Neural progenitor cell (in vitro differentiated cells): ENCODE measurements at places on chromosomes 13 and 19. TPM values are rescaled to one million over a fixed set of nuclear protein-coding genes. Genes with fewer than 3 reads are reported as not detected.

The LINGO3 gene
- total RNA-seq = 1.5 TPM in 1 of 2 replicates, not detected in the other

The ASPDH gene
- total RNA-seq = not detected in 2 replicates

The CYP4F8 gene
- total RNA-seq = not detected in 2 replicates

DNA sequence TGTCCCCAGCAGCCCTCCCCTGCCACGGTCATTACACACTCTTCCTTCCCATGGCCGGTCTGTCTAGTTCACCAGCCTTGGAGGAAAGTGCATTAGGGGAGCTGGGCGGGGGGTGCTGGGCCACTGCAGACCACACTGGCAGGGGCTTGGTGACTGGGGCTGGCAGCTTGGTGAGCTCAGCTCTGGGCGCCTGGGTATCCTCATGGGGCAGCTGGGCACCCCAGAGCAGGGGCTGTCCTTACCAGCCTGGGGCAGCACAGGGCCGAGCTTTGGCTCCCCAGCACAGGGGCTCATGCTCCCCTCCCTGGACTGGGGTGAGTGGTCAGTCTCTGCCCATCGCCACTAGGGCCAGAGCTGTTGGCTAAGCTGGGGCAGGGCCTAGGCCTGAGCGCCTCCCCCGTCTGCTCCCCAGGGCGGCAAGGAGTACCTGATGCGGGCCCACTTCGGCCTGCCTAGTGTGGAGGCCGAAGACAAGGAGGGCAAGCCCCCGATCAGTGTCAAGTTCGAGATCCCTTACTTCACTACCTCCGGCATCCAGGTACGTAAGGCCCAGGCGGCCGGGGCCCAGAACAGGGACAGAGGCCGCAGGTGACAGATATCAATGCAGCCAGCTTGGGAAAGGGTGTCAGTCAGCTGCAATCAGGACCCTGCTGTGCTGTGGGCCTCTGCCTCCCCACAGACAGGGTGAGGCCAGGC, 35.5 kb downstream of the AP1M1 start:
- no peak for DNase-seq

DNA sequence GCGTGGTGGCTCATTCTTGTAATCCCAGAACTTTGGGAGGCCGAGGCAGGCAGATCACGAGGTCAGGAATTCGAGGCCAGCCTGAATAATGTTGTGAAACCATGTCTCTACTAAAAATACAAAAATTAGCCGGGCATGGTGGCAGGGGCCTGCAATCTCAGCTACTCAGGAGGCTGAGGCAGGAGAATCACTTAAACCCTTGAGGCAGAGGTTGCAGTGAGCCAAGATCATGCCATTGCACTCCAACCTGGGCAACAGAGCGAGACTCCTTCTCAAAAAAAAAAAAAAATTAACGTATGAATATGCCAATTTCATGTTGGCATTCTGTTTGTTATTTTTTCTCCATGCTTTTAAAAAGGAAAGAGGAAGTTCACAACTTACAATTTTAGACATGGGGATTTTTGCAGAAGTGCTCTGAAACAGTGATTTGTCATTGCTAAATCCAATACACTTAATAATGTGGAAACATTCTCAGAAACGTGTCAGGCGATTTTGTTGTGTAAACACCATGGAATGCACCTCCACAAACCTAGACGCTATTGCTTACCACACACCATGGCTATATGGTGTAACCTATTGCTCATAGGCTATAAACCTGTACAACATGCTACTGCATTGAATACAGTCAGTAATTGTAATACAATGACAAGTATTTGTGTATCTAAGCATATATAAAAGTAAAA, 115.9 kb upstream of the PCDH20 start:
- no peak for DNase-seq

- peak; percentile 91 for DNase-seq
These were observed 21.1 kb downstream of the PRR36 start for GRCh38 chr19:7852851-7853769.

- no peak for DNase-seq
These were observed 106.2 kb downstream of the SHISA2 start for GRCh38 chr13:25945596-25945995.

DNA sequence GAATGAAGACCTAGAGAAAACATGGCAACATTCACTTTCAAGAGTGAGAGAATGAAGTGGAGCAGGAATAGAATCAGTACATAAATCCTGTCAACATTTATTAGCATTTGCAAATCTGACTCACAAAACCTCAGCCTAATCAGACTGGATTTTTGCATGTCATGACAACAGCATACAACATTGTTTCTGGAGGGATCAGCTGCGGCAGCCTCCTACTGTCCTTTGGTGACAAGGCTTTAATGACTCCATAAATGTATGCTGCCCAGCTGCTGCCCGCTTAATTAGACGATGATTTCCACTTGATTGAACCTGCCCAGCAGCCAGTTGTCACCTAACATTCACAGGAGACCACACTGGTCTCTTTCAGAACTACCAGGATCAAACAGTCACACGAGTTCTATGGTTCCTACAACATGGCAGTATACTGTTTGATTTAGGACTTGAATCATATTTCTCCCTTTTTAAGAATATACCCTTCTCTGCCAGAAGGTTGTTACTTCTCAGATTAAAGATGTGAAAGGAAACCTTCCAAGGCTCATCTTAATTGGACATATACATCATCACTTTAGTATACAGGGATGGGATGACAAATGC, 9.3 kb downstream of the EBPL start:
- peak; percentile 8 for DNase-seq

DNA sequence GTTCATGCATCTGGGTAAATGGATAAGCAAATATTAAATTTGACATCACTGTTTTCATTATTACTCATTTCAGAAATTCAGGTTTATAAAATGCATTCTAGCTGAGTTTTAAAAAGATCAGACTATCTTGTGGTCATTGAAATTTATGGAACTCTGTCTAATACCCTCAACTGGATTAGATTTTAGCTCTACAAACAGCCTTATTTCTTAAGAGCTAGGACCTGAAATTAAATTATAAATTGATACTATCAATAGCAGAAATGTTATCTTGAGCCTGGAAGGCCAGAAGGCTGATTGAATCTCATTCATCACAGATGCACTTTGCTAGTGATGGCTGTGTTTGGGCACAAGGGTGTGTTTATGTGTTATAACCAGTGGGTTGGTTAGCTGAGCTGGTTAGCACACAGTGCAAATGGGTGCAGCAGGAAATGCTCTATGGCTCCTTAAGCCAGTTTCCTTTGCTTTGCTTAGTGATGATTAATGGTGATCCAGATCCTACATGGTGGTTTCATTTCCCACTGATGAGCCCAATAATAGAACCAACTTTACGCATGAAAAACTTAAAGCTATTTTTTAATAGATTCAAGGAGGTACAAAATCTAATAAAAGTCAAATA, 310.8 kb upstream of the KLF12 start:
- DNase-seq = no peak

GRCh38 chr13:108304170-108305016, 34.9 kb downstream of the TNFSF13B start:
- DNase-seq = no peak

DNA sequence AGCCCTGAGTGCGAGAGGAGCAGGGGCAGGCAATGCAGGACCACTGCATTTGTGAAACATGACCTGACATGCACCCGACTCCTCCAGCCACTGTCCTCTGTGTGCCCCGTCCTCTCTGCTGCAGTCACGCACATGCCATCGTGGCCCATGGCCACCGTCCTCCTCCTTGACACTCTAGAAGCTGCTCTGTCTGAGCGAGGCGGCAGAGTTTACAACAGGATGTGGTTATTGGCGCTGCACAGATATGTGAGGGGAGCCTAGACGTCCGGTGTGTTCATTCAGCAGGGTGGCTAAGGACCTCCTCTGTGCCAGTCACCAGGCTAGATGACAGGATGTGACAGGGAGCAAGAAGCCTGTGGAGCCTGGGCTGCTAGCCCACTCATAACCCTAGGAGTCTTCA, 277.8 kb downstream of the FOXO1 start:
- no peak for DNase-seq

DNA sequence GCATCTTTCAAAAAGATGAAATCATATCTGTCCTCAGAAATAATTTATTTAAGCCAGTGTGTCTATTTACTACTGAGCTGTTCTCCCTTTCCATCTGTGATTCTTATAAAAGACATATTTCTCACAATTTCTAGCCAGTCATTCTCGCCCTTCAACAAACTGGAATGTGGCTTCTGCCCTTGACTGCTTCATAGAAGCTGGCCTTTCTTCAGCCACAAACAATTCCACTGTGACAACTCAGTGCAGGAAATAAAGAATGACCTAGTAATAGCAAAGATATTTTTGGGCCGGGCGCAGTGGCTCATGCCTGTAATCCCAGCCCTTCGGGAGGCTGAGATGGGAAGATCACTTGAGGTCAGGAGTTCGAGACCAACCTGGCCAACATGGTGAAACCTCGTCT, 655.5 kb downstream of the PCDH9 start:
- no peak for DNase-seq
